Posterior vena cava (tissue), 2 donors: ENCODE measurements at places on chromosomes 13 and 19. TPM values are rescaled to one million over a fixed set of nuclear protein-coding genes. Genes with fewer than 3 reads are reported as not detected.

The METTL21C gene
- not detected for total RNA-seq

DNA sequence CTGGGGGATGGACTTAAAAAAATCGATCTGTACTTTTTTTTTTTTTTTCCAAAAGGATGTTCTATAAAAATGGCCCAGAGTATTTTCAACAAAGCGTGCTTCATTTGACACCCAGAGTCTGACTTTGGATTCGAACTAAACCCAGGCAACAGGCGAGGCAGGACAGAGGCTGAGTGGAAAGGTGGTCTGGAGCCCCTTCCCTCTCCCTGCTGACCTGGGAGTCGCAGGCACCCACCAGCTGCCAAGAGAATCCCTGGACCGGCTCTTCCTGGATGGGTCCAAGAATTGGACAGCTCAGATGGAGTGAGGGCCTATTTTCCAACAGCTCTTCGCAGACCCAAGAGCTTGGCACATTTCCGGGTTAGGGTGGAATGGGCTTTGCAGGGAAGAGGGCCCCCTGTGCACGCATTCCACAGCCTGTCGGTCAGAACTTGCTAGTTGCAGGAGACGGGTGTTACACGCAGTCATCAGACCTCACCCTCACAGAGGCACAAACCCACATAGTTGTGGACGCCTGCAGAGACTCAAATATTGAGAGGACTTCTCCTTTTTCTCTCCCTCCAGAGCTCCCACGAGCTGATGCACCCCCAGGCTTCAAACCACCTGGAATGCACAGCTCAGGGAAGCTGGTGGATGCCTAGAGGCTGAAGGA is 15.2 kb downstream of the KCTD15 start:
- peak; percentile 31 for DNase-seq

GRCh38 chr19:41701401-41702075 is 6.9 kb upstream of the CEACAM5 start:
- peak; percentile 58 for DNase-seq

The ZNF471 gene
- 9.4 TPM for total RNA-seq

DNA sequence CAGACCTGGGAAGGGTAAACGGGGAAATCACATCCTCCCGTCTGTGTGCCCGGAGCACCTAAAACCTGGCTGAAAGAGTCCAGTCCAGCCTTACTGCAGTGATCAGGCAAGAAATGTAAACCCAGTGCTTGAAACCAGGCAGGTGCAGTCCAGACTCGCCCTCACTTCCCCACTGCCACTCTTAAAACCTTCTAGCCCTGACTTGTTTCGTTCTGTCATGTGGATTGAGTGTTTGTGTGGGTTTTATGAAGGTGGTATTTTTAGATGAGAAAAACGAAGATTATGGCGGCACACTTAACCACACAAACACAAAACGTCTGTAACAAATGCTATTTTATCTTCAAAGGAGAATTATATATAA is 839 bp upstream of the CKAP2 start:
- no peak for DNase-seq

The TMEM238 gene
- total RNA-seq = 0.69 TPM

DNA sequence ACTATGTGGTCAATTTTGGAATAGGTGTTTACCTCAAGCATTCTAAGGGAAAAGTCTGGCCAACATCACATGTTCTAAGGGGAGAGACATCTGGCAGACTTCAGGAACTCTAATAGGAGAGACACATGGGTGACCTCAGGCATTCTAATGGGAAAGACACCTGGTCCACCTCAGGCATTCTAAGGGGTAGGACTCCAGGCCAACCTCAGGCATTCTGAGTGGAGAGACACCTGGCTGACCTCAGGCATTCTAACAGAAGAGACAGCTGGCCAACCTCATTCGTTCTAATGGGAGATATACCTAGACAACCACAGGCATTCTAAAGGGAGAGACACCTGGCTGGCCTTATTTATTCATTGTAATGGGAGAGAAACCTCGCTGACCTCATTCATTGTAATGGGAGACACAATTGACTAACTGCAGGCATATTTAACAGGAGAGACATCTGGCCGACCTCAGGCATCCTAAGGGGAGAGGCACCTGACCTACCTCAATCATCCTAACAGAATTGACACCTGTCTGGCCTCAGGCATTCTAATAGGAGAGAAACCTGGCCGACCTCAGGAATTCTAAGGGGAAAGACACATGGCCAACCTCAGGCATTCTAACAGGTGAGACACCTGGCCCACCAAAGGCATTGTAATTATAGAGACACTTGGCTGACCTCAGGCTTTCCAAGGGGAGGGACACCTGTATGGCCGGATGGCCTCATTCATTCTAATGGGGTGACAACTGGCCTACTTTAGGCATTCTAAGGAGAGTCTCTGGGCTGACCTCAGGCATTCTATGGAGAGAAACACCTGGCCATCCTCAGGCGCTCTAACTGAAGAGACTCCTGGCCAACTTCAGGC is 1346.8 kb downstream of the UQCRFS1 start:
- no peak for DNase-seq

- peak; percentile 95 for DNase-seq
These were observed 13.8 kb downstream of the SH2D3A start for GRCh38 chr19:6753178-6754031.

- DNase-seq = no peak
These were observed 38.0 kb upstream of the C13orf42 start for GRCh38 chr13:51148952-51149573.

The TNFRSF19 gene
- 3.6 TPM for total RNA-seq

GRCh38 chr13:97781891-97782305 is 171.6 kb upstream of the IPO5 start:
- DNase-seq = no peak

DNA sequence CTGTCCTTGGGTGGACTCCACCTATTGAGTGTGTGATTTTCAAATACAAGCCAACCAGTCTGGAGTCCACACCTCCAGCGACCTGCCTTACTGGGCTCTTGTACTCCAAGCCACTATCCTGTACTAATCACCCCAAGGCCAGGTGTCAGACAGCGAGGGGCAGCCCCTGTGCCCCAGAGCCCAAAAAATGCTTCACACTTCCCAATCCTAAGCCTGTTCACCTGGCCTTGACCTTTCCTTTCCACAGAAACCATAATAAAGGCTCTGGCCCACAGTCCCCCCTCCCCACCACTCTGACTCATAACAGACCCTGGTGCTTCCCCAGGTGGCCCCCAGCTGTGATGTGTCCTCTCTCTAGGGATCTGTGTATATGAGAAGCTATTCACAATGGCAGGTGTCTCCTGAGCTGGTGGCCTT is 3.9 kb downstream of the CD209 start:
- DNase-seq = peak; percentile 53
